ENCODE measurements at places on chromosomes 12 and 14.

DNA sequence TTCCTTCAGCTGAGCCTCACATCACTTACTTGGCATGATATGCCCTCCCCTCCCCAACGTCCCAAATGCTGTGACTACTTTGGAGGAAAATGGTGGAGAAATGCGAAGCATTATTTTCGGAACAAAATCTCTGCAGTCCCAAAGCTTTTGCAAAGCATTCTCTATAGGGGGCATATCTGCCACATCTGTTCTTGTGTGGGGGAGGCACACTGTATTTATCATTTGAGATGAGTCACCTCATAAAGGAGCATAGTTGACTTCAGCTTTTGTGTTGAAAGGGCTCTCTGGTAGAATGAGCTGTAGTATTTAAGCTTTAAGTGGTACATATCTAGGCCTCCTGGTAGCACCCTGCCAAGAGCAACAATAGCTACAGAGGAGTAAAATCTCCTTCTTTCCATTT lies 447.5 kb downstream of the ADAMTS20 start:
- DNase-seq, result no peak

DNA sequence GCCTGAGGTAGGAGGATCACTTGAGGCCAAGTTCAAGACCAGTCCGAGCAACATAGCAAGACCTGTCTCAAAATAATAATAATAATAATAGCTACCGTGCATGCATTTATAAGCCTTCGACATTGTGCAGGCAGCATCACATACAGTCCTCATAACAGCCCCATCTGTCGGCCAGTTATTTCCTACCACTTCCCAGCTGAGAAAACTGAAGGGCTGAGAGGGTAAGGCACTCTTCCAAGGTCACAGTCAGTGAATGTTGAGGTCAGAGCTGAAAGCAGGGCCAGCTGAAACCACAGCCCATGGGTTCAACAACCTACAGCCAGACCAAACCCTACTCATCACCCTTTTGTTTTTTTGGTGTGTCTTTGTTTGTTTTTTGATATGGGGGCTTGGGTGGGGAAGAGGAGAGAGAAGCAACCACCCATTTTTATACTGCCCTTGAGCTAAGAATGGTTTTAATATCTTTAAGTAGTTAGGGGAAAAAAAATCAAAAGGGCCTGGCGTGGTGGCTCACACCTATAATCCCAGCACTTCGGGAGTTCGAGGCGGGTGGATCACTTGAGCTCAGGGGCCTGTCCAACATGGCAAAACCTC lies 16.8 kb upstream of the ITPK1 start:
- DNase-seq, result peak; percentile 64

- DNase-seq, result no peak
These were observed 102.7 kb upstream of the MAP1LC3B2 start for GRCh38 chr12:116456330-116457082.

- no peak for DNase-seq
These were observed 24.3 kb upstream of the TMEM106C start for GRCh38 chr12:47939009-47939601.

DNA sequence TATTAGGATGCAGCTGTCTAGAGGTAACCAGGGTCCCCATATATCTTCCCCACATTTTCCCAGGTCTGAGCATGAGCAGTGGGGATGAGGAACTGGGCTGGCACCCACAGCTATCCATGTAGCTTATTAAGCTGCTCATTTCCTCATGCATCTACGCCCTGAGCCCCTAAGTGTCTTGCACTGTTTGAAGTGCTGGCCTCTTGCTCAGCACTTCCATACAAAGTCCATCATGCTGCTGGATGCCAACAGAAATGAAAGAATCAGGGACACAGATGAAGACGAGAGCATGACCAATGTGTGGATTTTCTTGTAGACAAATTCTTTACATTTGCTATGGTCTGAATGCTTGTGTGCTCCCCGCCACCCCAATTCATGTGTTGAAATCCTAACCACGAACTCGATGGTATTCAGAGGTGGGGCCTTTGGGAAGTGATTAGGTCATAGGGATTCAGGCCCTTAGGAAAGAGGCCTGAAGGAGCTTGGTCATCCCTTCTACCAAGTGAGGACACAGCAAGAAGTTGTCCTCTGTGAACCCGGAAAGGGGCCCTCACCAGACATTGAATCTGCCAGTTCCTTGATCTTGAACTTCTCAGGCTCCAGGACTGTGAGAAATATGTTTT lies 54.5 kb downstream of the C12orf75 start:
- no peak for DNase-seq

Measured in NCI-H1092 treated with DMSO at 0.1 percent for 48 hours (cell line).